ENCODE measurements at places on chromosomes 1 and 21.
A peak's percentile ranks its signal among the peaks of the same experiment; 100 is the strongest.

- no peak for DNase-seq
Measured at GRCh38 chr1:84078108-84078841, 65.8 kb upstream of the PRKACB start.

- DNase-seq = no peak
Measured at GRCh38 chr1:92476071-92476631, 10.6 kb downstream of the GFI1 start.

DNA sequence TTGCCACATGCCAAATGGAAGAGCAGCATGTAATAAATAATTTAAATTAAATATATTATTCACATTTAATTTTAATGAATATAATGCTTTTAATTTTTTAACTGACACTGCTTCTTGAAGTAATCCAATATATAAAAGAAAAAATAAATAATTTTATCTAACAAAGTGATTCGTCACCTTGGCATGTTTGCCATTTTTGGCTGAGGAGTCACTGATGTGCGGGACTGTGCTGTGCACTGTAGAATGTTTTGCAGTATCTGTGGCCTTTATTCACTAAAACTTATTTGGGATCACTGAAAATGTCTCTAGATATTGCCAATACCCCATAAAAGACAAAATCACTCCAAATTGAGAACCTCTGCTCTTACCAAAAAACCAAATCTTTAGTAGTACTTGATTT lies 807.8 kb downstream of the BRINP3 start:
- no peak for DNase-seq

DNA sequence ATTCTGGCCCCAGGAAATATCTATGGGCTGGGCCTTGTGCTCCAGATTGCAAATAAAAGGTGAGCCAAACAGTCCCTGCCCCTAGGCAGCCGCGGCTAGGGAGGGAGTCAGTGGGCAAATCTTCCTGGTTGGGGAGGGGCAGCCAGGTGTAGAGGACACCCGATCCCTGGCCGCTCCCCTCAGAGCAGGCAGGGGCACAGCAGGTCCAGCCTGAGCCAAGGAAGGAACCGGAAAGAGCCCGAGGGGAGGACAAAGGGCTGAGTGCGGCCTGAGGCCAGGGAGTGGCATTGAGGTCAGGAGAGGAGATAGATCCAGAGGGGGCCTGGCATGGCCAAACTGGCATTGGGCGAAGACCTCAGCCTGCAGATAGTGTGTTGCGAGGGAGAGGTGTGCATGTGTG lies 36.6 kb upstream of the ARF1 start:
- no peak for DNase-seq

DNA sequence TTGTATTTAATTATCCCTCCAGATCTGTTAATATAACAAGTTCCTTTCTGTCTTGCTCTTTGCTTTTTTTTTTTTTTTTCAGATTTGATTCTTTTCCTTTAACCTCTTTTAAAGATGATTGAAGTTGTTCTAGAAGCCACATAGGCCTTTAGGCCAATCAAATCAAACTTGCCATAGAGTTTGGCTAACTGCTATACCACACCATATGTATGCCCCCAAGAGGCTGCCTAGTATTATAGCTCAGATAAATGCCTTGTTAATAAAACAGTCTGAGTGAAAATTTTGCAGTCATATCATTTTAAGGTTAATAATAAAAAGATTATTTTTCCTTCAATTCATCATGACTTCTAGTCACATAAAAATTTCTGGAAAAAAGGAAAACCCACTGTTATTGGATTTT lies 696.0 kb upstream of the CHRM3 start:
- no peak for DNase-seq

GRCh38 chr1:201169971-201170532 lies 15.8 kb upstream of the TMEM9 start:
- DNase-seq = no peak

DNA sequence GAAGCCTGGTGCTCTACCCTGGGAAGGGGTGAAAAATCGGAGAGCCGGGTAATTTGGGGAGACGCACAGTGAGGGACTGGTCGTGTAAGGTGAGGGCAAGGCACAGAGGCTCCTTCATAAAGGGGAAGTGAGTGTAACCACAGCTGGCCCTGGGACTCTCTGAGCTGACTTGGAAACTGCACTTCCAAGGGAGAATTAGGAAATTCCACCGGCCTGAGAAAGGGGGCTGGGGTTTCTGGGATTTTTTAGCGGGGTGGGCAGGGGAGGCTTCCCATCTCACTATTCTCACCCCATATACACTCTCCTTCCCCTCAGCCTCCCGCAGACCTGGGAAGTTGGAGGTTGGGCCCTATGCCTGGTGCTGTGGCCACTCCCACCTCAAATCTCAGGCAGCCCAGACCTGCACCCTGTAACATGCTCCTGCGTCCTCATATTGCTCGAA lies 88.3 kb upstream of the IPO9 start:
- DNase-seq = no peak

DNA sequence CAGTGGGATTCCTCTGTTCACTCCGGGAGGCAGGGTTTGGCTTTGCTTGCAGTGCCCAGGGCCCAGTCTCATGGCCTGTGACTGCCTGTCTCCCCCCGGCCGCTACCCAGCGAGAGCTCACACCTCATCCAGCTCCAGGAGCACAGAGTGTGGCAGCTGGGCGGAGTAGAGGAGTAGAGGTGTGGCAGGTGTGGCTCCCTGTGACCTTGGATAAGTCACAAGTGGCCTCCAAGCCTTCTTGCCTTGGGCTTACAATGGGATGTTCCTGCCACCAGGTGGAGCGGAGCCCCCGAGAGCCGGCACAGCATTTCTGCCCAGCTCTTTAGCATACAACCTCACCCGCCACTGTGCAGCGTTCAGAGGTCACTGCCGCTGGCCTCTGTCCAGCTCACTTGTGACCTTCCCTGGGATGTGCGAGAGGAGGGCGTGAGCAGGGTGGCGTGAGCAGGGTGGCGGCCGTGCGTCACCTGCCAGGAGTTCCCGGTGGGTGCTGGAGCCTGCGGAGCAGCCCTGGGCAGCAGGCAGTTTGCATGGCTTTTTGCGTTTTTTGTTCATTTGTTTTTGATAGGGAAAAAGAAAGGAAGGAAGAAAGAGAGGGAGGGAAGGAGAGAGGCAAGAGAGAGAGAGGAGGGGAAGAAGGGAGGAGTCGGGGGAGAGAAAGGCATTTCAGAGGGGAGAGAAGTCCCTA lies 42.4 kb downstream of the CRYAA start:
- DNase-seq = no peak

- DNase-seq = no peak
Measured at GRCh38 chr1:70922196-70922595, 125.4 kb downstream of the PTGER3 start.

DNA sequence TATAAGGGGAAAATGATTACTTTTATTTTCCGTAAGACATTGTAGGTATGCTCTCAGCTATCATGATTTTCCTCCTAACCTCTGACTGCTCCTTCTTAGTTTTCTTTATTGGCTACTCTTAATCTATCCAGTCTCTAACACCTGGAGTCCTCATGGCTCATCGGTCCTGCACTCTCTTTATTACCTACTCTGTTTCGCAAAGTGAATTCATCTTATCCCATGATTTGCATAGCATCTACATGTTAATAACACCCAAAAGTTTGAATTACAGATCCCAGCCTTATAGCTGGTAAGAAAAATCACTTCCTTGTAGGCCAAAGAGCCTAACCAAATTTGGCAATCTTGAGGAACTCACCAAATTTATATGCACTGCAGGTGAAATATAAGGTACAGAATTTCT lies 136.3 kb downstream of the CDC42BPA start:
- DNase-seq = no peak

- no peak for DNase-seq
Measured at GRCh38 chr1:158818975-158819431, 12.1 kb upstream of the MNDA start.

- no peak for DNase-seq
Measured at GRCh38 chr1:53107570-53108322, 34.7 kb downstream of the SLC1A7 start.

- DNase-seq = no peak
Measured at GRCh38 chr21:44424608-44425306, 30.6 kb upstream of the LRRC3 start.

DNA sequence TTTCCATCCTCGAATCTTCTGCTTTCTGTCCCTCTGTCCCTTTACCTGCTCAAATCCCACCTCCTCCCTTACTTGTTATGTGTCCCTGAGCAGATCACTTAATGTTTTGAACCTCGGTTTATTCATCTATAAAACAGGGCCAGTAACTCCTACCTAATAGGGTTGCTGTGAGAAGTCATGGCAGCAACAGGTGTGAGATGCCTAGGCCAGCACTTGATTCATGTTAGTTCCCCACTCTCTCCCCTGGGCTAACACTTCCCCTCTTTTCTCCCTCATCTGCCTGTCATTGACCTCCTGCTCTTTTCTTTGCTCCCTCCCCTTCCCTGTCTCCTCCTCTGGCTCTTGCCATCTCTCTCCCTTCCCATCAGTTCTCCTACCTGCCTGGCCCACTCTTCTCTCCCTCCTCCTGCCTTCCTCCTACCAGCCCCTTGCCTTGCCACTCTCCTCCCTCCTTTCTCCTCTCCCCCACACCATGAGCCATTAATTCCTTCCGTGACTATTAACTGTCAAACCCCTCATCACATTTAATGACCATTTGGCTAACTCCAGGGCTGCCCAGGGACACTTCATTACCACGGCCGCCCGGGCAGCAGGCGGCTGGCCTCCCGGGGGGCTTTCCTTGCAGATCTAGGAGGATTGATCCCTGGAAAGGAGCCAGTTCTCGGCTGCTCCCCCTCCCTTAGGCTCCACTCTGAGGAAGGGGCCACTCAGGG lies 90.6 kb upstream of the CD1D start:
- DNase-seq = no peak

DNA sequence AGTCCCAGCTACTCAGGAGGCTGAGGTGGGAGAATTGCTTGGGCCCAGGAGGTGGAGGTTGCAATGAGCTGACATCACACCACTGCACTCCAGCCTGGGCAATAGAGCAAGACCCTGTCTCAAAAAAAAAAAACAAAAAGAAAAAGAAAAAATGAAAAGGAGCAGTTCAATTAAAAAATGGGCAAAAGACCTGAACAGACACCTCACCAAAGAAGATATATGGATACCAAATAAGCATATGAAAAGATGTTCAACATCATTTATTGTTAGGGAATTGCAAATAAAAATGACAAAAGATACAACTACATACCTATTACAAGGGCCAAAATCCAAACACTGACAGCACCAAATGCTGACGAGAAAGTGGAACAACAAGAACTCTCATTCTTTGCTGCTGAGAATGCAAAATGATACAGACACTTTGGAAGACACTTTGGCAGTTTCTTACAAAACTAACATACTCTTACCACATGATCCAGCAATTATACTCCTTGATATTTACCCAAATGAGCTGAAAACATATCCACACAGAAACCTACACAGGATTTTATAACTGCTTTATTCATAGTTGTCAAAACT lies 28.7 kb upstream of the ATP5PO start:
- DNase-seq = no peak

GRCh38 chr1:7611421-7612010 lies 159.6 kb upstream of the VAMP3 start:
- DNase-seq = no peak

DNA sequence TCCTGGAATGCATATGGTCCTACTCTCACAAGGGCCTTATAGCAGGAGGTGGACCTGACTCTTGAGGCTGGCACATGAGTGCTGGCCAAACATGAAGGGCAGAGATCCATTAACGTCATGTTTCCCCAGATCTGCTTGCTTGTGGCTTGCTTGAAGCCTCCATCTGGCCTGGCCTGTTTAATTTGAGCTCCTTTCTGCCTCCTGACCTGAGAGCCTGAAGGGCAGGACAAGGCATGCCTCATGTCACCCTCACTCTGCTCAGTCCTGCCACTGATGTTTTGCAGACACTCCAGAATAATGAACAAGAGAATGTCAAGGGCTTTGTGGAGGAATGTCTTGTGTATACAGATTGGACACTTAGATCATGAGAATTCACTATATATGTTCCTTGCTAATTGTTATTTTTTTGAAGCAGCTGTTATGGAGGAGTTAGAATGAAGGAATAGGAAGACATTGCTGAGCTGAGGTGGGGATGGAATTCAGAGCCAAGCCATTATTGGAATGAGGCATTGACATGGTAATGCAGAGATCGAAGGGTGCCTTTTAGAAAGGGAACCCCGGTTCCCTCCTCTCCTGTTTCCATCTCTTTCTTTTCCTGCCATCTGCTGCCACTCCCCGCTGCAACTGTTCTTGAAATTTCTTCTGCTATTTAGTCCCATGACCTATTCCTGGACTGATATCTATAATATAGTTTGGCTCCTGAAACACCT lies 457.0 kb upstream of the PROX1 start:
- DNase-seq = no peak

- no peak for DNase-seq
Measured at GRCh38 chr1:88462488-88463261, 221.4 kb upstream of the PKN2 start.

- DNase-seq = no peak
Measured at GRCh38 chr1:67771152-67771551, 62.1 kb downstream of the GNG12 start.

GRCh38 chr1:201483373-201483949 lies 14.5 kb upstream of the PHLDA3 start:
- no peak for DNase-seq

DNA sequence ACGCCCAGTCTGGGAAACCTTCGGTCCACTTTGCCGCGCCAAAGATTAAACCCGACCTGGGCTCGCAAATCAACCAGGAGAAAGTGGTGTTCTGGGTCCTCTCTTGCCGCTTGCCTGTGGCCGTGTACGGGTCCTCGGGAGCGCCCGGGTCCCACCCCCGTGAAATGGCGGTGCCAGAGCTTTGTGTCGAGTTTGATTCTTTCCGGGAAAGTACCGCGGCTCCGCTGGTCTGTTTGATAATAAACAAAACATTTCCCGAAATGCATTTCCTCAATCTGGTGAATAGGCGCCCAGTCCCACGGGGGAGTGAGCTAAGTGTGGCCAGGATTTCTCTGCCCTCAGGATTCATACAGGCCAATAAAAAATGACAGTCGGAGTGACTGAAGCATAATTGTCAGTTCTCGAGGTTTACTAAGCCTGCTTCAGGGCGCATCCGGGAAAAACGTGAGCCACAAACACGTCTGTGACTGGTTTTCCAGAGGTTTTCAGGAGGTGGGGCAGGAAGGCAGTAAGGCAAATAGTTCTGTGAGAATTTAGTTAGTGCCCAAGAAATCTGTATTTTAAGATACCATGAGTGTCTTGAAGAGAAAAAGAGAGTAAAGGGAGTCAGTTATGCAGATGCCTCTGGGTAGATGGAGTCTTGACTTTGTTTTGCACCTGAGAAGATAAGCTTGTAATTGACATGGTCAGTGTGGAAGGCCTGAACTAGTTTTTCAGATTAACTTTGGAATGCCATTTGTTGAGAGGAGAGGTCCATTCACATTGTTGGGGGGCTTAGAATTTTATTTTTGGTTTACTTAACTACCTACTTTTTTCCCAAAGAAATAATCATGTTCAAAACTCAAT lies 675 bp downstream of the IFNAR1 start:
- peak; percentile 49 for DNase-seq

GRCh38 chr1:34709547-34709946 lies 45.3 kb upstream of the GJB5 start:
- no peak for DNase-seq

GRCh38 chr21:26555540-26556146 lies 17.4 kb downstream of the CYYR1 start:
- DNase-seq = no peak

All from central memory CD8-positive, alpha-beta T cell (primary cell).